ENCODE measurements at places on chromosomes 1 and 21.

- no peak for DNase-seq
Observed at GRCh38 chr21:26433386-26433785, 139.7 kb downstream of the CYYR1 start.

DNA sequence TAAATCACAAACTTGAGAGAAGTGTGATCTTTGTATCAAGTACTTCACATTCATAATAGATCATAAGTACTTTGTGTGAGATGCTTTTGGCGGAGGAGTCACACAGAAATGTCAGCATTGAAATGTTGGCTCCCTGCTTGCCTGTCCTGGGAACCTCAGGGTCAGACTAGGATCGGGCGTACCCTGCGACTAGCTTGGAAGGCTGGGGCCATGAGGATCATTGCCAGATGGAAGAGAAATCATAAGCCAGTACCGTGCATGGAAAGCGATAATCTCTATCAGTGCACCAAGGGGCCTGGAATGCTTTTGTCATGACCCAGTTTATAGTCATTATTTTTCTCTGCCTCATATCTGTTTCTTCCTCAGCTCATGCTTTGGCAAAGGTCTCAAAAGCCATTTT, 35.5 kb downstream of the MTR start:
- no peak for DNase-seq

DNA sequence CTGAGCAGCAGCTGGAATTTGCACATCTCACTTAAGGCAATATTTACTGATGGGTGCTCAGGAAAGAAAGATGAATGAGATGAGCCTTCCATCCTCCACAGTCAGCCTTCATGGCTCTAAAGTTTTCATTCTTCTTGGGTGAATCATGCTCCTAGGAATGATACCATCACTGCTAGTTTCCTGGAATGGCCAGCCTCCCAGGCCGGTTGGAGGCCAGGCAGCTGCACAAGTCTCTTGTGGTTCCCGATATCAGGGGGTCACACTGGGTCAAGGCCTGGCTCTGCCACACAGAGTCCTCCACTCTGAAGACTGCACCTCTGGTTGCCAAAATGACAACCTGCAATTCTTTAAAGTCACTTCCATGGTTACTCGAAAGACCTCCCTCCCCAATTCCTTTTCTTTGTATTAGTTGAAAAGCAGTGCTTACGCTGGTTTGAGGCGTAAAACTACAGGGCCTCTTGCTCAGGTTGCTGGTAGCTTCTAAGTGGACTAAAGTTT, 46.2 kb upstream of the PALMD start:
- no peak for DNase-seq

DNA sequence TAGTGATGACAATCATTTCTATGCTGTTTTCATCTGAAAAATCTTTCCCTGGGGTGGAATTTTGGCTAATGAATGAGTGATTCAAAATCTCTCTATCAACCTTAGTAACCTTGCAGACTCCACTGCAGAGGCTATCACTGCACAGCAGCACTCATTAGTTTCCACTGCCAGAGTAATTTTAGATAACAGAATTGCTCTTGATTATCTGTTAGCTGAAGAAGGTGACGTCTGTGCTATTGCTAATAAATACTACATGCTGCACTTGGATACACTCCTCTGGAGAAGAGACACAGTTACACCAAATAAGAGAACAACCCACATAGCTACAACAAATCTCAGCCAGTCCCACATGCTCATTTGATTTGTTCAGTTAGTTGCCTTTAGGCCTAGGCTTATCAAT, 1348.4 kb downstream of the NCAM2 start:
- DNase-seq: no peak

- no peak for DNase-seq
Observed at GRCh38 chr1:40796939-40797667, 13.5 kb downstream of the KCNQ4 start.

- no peak for DNase-seq
Observed at GRCh38 chr1:43423672-43424550, 29.8 kb downstream of the HYI start.

DNA sequence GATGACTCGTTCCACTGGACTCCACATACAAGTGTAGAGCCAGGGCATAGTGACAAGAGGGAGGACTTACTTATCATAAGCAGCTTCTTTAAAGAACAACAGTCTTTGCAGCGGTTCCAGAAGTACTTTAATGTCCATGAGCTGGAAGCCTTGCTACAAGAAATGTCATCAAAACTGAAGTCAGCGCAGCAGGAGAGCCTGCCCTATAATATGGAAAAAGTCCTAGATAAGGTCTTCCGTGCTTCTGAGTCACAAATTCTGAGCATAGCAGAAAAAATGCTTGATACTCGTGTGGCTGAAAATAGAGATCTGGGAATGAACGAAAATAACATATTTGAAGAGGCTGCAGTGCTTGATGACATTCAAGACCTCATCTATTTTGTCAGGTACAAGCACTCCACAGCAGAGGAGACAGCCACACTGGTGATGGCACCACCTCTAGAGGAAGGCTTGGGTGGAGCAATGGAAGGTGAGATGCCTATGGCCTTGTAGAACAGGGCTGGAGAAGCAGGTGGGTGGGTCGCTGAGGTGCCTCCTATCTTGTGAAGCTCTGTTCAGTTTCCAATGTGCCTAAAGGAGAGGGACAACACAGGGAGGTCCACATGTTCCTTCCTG, 12.1 kb downstream of the MIA3 start:
- DNase-seq: no peak

- DNase-seq: no peak
Observed at GRCh38 chr1:81836007-81836626, 35.4 kb downstream of the ADGRL2 start.

GRCh38 chr1:109788695-109789521, 25.2 kb upstream of the EPS8L3 start:
- DNase-seq: no peak

DNA sequence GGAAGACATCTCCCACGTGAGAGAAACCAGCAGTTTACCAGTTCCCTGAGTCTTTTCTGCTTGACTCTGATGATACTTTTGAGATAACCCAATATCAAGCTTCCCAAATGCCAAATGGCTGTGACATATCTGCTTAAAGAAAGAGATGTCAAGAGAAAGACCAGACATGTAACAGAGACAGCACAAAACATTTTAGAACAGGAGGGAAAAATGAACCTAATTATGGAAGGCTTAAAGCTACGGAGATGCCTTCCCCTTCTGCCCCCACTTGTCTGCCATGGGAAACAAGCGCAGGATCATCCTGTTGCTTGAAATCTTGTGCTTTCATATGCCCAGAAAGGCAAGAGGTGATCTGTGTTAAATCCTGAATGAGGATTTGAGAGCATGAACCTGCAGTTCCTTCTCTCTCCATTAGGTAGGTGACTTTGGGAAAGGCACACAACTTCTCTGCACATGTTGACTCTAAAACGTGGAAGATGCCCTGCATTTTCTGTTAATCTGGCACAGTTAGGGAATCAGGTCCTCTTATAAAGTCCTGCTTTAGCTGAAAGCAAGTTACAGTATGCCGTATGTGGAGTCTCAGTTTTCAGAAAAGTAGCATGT, 46.7 kb upstream of the MTR start:
- DNase-seq: no peak

GRCh38 chr1:14377386-14377785, 221.1 kb upstream of the KAZN start:
- no peak for DNase-seq

DNA sequence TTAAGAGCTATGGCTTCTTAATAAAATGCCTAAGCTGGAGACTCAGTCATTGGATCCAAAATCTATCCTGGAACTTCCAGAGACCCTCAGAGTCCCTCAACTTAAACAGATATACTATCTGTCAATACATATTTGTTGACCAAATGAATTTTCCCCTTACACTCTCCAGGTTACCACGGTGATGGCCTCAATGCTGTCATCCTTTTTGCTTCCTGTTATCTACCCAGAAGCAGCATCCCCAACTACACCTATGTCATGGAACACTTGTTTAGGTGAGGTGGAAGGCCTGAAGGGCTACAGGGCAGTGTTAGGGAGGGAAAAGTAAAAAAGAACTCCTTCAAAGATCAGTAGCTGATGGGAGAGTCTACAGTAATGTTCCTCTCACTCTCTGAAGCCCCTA, 4.4 kb upstream of the C1orf56 start:
- no peak for DNase-seq

- no peak for DNase-seq
Observed at GRCh38 chr1:52674497-52675384, 23.4 kb downstream of the COA7 start.

DNA sequence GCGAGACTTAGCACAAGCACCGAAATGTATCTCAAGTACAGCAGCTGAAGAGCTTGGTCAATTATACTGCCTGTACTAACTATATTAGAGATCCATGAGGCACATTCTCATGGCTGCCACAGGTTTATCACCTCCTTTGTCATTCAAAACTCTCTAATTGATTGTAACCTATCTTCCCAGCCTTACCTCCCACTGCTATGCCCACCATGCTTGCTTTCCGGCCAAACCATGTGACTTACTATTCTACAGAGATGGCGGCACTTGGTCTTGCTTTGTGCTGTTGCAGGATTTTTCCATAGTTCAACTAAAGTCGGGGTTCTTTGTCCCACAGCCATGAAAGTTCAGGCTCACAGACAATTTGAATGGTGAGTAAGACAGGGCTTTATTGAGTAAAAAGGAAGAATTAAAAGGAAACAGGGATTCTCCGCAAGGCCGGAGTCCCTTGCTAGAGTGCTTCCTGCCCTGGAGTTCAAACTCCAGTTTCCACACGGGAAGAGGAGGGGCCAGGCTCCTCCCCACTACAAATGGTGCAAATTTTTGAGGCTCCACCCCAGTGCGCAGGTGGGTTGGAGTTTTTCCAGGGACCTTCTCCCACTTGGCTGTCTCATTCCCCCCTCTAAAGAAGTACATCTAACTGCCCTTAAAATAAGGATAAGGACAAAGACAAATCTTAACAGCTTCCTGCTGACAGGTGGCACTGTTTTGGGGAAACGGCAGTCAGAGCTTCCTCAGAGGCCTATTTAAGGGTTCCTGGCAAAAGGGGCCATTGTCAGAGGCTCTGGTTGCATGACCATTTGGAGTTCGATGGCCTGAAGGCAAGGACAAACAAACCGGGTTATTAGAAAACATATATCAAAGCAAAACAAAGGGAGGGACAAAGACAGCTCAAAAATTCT, 28.7 kb downstream of the FMO2 start:
- DNase-seq: no peak

- no peak for DNase-seq
Observed at GRCh38 chr1:180953291-180954004, 40.8 kb downstream of the KIAA1614 start.

GRCh38 chr21:29184037-29184436, 53.6 kb downstream of the MAP3K7CL start:
- no peak for DNase-seq

- DNase-seq: no peak
Observed at GRCh38 chr1:37085393-37085792, 51.1 kb upstream of the GRIK3 start.

DNA sequence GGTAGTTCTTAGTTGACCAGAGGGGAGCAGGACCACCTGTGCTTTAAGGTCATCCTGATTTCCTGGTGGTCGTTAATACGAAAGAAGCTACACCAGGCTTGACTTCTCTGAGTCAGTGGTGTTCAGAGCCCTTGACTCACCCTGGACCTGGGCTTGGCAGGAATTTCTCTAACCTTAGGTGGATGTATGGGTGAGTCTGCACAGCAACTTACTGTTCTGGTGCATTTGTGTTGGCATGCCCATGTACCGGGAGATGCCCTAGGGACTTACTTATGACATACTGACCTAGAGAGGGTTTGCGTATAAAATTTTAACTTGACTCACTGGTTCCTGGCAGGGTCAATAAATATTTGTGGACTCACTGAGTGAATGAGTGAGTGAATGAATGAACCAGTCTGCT, 304.6 kb downstream of the DISC1 start:
- no peak for DNase-seq
